ENCODE measurements at places on chromosomes 4 and X.

DNA sequence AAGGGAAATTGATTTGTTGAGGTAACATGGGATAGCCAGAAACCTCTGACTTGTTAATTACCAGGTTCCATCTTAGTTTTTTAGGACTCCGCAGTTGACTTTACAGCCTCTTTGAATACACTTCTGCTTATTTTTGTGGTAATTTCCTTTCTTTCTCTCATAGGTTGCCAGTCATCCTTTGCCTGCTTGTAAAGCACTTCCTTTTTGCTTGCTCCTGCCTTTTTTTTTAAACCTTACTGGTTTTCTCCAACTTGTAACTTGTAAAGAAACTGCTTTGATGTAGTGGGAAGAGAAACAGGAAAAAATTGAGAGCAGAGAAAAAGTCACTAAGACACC is 2.6 kb downstream of the PGK1 start:
- DNase-seq = no peak

- no peak for DNase-seq
These were observed 74.7 kb downstream of the HOPX start for GRCh38 chr4:56606385-56606784.

- no peak for DNase-seq
These were observed 209.9 kb downstream of the SHROOM3 start for GRCh38 chr4:76644831-76645485.

GRCh38 chr4:79331126-79331876 is 5.4 kb upstream of the NAA11 start:
- no peak for DNase-seq

GRCh38 chr4:184955116-184955515 is 63.2 kb upstream of the HELT start:
- DNase-seq = no peak

- no peak for DNase-seq
These were observed 10.9 kb downstream of the MCTS1 start for GRCh38 chrX:120614816-120615215.

Measured in CD4-positive, alpha-beta T cell treated with Interleukin-6 for 4 hours (primary cell).